Small intestine (tissue), 16 donors: ENCODE measurements at places on chromosomes 3 and 15.

DNA sequence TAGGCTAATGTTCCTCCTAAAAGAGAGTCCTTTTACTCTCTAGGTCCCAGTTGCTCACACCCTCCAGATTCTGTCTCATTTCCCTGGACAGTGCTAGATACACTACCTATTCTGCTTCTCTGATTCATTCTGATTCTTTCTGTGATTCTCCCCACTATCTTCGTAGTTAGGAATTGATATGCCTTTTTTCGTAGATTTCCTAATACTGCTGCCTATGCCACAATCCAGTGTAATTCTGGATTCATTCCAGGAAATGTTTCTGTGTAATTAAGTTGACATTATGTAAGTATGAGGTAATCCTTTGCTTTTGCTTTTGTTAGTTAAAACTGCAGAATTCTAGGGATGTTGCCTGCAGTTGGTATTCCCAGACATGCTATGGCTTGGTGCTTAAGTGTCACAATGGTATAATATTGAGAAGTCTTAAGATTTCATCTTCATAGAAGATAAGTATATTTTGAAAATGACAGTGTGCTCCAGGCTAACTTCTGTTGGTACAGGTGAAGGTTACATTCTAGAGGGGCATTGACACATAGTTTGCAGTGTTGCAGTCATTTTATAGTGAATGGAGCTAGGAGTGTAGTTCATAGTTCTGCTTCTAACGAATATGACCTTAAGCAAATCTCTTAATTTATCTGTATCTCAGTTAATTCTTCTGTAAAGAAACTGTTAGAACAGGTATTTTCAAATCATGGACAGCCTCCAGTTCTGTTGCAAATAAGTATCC lies 54.3 kb downstream of the RIOX2 start:
- H3K4me1 ChIP-seq: no peaks in the 10 kb centered on the region
- DNase-seq: no peak
- peaks cover 2% of the 10 kb centered on the region for H3K36me3 ChIP-seq

DNA sequence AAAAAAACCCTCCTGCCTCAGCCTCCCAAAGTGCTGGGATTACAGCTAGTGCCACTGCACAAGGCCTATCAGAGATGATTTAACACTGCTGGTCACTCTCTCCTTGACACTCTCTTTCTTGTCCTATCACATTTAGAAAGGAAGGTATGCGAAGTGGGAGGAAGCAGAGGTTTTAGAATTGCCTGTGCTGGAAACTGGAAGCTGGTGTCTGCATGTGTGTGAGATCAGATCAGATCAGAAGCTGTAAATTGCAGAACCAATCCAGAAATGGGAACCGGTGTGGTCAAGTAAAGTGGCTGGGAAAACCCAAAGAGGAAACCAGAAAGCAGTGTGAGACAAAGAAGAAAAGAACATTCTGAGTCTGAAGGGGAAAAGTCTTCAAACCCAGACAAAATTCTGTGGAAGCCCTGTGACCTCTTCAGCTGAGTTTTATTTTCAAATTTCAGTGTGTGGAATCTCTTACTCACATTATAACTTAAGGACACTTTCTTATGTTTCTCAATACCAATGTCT lies 2.8 kb downstream of the EFHB start:
- no peaks in the 10 kb centered on the region for H3K27me3 ChIP-seq
- no peak overlapping the region for H3K4me3 ChIP-seq
- H3K4me1 ChIP-seq: no peaks in the 10 kb centered on the region
- no peaks in the 10 kb centered on the region for H3K36me3 ChIP-seq
- no peak overlapping the region for H3K27ac ChIP-seq

GRCh38 chr3:187112934-187113793 lies 26.1 kb downstream of the RPL39L start:
- H3K4me1 ChIP-seq: no peaks in the 10 kb centered on the region
- no peak overlapping the region for H3K4me3 ChIP-seq
- H3K27me3 ChIP-seq: no peaks in the 10 kb centered on the region
- no peaks in the 10 kb centered on the region for H3K36me3 ChIP-seq
- no peak overlapping the region for H3K27ac ChIP-seq

- no peak overlapping the region for H3K27ac ChIP-seq
- no peak for DNase-seq
- peaks cover 47% of the 10 kb centered on the region for H3K4me1 ChIP-seq
- no peak overlapping the region for H3K4me3 ChIP-seq
- no peaks in the 10 kb centered on the region for H3K36me3 ChIP-seq
Observed at GRCh38 chr3:73510334-73510733, 114.4 kb downstream of the PDZRN3 start.

- no peaks in the 10 kb centered on the region for H3K4me1 ChIP-seq
- no peaks in the 10 kb centered on the region for H3K36me3 ChIP-seq
- no peaks in the 10 kb centered on the region for H3K27me3 ChIP-seq
- no peak overlapping the region for H3K27ac ChIP-seq
- DNase-seq: no peak
- H3K4me3 ChIP-seq: no peak overlapping the region
Observed at GRCh38 chr15:71643918-71644317, 166.4 kb upstream of the NR2E3 start.

DNA sequence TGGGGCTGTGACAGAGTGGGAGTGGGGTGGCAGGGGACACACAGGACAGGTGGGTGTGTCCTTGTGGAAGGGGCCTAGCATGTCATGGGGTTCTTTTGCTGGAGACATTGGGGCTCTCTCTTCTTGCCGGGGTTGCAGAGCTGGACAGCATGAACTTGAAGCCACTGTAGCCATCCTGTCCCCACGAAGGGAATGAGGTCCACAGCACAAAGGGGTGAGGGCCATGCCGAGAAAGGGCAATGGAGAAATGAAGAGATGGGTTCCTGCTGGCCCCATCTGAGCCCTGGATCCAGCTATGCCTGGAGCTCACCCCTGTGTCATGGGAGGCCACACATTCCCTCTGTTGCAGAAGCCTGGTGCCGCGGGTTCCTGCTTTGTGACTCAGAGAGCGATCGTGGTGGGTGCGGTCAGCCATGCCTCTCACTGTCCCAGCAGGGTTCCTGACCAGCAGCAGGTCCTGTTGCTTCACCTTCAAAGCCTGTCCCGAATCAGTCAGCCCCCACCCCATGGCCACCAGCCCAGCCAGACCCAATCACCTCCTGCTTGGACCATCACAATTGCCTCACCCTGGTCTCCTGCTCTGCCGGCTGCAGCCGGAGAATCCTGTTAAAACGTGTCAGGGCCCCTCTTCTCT lies 50.0 kb downstream of the DNAJB8 start:
- H3K4me1 ChIP-seq: peaks cover 22% of the 10 kb centered on the region
- H3K27ac ChIP-seq: no peak overlapping the region
- DNase-seq: no peak
- H3K4me3 ChIP-seq: no peak overlapping the region
- H3K27me3 ChIP-seq: no peaks in the 10 kb centered on the region

- H3K4me1 ChIP-seq: no peaks in the 10 kb centered on the region
- H3K4me3 ChIP-seq: no peak overlapping the region
- H3K36me3 ChIP-seq: no peaks in the 10 kb centered on the region
- H3K27ac ChIP-seq: no peak overlapping the region
- no peak for DNase-seq
Observed at GRCh38 chr3:113219605-113220300, 8.4 kb downstream of the BOC start.

DNA sequence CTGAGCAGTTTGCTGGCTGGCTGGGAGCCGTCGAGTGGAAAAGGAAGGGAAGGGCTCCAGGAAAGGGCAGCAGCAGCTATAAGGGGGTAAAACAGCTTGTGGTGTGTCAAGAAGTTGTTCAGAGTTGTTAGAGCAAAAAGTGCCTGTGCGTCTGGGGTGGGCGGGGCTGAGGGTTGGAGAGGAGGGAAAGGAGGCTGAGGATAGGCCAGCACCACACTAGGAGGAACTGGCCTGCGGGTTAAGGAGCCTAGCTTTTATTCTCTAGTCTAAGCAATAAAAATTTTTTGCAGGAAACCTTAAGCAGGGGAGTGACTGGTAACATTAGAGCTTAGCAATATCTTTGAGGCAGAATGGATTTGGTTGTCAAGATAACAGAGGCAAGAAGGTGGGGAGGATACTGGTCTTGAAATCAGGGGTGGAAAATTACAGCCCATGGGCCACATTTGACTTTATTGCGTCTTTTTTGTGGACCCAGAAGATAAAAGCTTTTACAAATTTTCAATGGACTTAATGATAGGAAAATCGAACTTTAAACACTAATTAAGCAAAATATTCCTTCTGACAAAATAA lies 134.5 kb upstream of the AADACL2 start:
- no peak overlapping the region for H3K4me3 ChIP-seq
- no peak overlapping the region for H3K27ac ChIP-seq
- peaks cover 5% of the 10 kb centered on the region for H3K4me1 ChIP-seq
- H3K27me3 ChIP-seq: no peaks in the 10 kb centered on the region
- no peaks in the 10 kb centered on the region for H3K36me3 ChIP-seq
- DNase-seq: no peak

DNA sequence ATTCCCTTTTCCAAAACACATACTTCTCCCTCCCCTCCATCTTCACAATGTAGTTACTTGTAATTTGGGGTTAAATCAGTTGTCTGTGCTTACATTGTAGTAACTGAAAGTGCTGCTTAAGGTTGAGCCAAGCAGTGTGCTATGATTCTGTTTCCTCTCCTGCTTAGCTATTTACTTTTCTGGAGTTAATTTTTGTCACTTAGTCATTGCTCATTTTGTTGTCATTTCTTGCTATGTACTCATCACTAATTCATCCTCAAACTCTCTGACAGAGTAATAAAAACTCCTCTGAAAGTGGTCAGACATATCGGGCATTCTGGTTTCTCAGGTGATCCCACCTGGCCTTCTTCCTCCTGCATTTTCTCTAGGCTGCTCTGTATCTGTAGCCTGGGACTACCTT lies 80.7 kb downstream of the PPARG start:
- no peaks in the 10 kb centered on the region for H3K36me3 ChIP-seq
- H3K4me1 ChIP-seq: no peaks in the 10 kb centered on the region
- H3K4me3 ChIP-seq: no peak overlapping the region
- H3K27ac ChIP-seq: no peak overlapping the region
- H3K27me3 ChIP-seq: no peaks in the 10 kb centered on the region

DNA sequence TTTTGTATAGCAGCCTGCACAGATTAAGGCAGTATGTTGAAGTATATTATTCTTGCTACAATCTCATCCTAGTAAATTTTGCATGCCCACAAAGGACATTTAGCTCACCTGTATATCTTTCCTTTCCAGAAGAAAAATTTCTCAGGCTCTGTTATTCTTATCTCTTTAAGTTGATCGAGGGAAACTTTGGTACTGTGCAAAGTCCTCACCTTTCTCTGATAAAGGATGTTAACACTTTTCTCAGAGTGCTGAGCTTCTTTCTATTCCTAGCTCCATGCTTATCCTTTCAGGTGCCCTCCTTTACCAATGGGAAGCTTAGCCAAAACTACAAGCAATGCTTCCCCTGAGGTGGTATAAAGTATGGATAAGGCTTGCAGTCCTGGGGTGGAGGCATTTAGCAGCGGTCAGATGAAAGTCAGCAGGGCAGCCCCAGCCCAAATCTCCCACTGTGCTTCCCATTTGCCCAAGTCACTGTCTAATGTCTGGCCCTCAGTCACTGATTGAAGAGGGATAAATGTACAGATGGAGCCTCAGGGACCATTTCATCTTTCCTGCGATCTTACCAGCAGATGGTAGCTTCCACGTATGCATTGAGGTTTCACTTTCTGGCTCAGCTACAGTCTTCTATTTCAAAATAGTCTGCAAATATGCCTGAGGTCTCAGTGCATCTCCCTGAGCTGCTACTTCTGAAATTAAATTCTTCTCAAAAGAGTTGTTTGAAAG lies 127.8 kb upstream of the P2RY1 start:
- peak; percentile 74 for DNase-seq
- H3K27me3 ChIP-seq: no peaks in the 10 kb centered on the region
- H3K27ac ChIP-seq: no peak overlapping the region
- H3K4me1 ChIP-seq: peaks cover 3% of the 10 kb centered on the region
- no peaks in the 10 kb centered on the region for H3K36me3 ChIP-seq

DNA sequence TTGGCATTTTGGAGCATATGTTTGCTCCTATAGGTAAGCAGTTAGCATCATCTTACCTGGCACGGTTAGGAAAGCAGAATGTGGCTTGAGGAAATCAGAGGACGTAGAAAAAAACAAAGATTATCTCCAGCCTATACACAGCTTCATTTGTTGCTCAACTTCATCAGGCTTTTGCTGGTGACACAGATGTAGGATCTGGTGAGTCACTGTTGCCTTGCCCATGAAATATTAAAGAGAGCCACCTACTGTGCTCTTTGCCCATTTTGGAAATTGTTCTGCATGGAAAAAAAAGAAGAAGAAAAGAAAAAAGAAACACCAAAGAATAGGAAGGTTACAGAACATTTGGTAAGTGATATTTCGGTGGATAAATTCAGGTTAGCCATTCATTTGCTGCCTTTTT lies 3.8 kb downstream of the IL1RAP start:
- no peaks in the 10 kb centered on the region for H3K27me3 ChIP-seq
- no peak overlapping the region for H3K4me3 ChIP-seq
- no peaks in the 10 kb centered on the region for H3K36me3 ChIP-seq
- no peak overlapping the region for H3K27ac ChIP-seq

DNA sequence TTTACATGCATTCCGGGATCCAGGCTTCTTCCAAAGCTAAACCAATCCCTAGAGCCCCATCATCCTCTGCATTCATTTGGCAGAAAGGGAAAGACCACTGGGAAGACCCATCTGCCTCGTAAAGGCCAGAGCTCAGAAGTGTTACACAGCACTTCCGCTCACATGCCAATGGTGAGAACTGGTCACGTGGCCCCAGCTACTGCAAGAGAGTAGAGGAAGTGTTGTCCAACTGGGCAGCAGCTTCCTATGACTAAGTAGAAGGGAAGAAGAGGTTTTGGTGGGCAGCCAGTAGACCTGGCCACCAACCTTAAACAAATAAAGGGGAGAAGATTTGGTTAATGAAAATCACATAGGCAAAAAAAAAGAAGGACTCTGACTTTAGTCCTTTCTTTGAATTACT lies 74.4 kb upstream of the PPP2R3A start:
- H3K4me1 ChIP-seq: no peaks in the 10 kb centered on the region
- no peak for DNase-seq
- no peaks in the 10 kb centered on the region for H3K36me3 ChIP-seq
- peaks cover 1% of the 10 kb centered on the region for H3K27me3 ChIP-seq

GRCh38 chr15:38134252-38134651 lies 118.4 kb upstream of the SPRED1 start:
- H3K36me3 ChIP-seq: no peaks in the 10 kb centered on the region
- H3K27ac ChIP-seq: no peak overlapping the region
- H3K27me3 ChIP-seq: no peaks in the 10 kb centered on the region
- H3K4me1 ChIP-seq: no peaks in the 10 kb centered on the region

DNA sequence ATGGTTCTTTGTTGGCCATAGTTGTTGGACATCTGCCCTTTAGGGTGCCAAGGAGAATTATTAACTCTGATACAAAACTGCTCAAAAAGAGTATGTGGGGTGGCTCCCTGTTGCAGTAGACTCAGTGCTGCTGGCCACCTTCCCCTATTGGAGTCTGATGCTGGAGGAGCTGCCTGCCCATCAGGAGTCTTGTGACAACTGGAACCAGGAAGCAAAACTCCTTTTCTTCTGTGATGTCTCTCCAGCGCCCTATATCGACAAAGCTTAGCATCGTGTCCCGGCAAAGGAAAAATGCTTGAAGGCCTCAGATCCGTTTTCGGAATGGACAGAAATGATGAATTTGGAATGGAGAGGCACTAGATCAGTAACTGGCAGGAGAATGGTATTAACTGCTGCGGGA lies 23.5 kb downstream of the PAK2 start:
- H3K27ac ChIP-seq: no peak overlapping the region
- no peaks in the 10 kb centered on the region for H3K4me1 ChIP-seq
- H3K27me3 ChIP-seq: no peaks in the 10 kb centered on the region
- H3K36me3 ChIP-seq: peaks cover 25% of the 10 kb centered on the region

GRCh38 chr3:76352051-76352450 lies 566.7 kb upstream of the ZNF717 start:
- H3K4me3 ChIP-seq: no peak overlapping the region
- no peak overlapping the region for H3K27ac ChIP-seq
- H3K36me3 ChIP-seq: no peaks in the 10 kb centered on the region
- H3K4me1 ChIP-seq: no peaks in the 10 kb centered on the region

- DNase-seq: no peak
- H3K4me1 ChIP-seq: no peaks in the 10 kb centered on the region
- no peaks in the 10 kb centered on the region for H3K27me3 ChIP-seq
- no peak overlapping the region for H3K27ac ChIP-seq
- H3K36me3 ChIP-seq: no peaks in the 10 kb centered on the region
- H3K4me3 ChIP-seq: no peak overlapping the region
Observed at GRCh38 chr3:138367326-138367850, 19.0 kb downstream of the MRAS start.
